ENCODE measurements at places on chromosomes 1 and 21. TPM values are rescaled to one million over a fixed set of nuclear protein-coding genes. Genes with fewer than 3 reads are reported as not detected.

Gene S100A5
- total RNA-seq, result not detected

Gene KANK4
- 0.33 TPM for total RNA-seq

Gene TCEA3
- 0.37 TPM for total RNA-seq

Gene GJA5
- 2.2 TPM for total RNA-seq

Gene CRABP2
- 190 TPM for total RNA-seq

Gene PRAMEF13
- total RNA-seq, result not detected

Gene GNG4
- total RNA-seq, result 31.6 TPM

Gene CADM3
- total RNA-seq, result 4.1 TPM

Gene EVA1C
- 3.3 TPM for total RNA-seq

Gene RSPO1
- total RNA-seq, result 0.14 TPM

Gene FCMR
- total RNA-seq, result not detected

Gene MYOG
- total RNA-seq, result not detected

Gene HSPA6
- total RNA-seq, result 0.04 TPM

Gene FMO3
- not detected for total RNA-seq

- no peak for DNase-seq
Observed at GRCh38 chr1:9107136-9107535, 21.8 kb downstream of the GPR157 start.

- no peak for DNase-seq
Observed at GRCh38 chr1:67575861-67576260, 109.1 kb upstream of the GADD45A start.

- no peak for DNase-seq
Observed at GRCh38 chr1:116674011-116674531, 6.5 kb upstream of the IGSF3 start.

- no peak for DNase-seq
Observed at GRCh38 chr1:57067863-57068262, 102.0 kb upstream of the C8B start.

DNA sequence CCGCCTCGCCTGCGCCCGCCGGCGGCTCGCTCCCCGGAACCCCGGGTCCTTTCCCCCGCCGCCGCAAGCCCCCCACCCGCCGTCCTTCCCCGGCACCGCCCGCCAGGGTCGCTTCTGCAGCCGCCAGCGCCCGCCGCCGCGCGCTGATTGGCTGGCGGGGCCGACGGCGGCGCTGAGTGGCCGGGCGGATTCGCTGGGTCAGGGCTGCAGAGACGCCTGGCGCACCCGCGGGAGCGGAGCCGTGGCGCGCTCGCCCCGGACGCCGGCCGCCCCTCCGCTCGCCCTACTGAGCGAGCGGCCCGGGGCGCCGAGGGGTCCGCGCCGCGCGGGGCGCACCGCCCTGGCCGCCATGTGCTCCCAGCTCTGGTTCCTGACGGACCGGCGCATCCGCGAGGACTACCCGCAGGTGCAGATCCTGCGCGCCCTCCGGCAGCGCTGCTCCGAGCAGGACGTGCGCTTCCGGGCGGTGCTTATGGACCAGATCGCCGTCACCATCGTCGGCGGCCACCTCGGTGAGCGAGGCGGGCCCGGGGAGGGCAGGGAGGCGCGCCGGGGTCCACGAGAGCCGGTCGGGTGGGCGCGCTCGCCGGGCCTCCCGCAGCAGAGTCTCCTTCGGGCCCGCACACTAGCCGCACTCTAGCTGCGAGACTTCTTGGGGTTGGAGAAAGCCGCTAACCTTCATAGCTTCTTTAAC, at the start of gene RIMKLA:
Gene RIMKLA, plus strand, starts transcription at position 207 of the 694 bp plus-strand sequence. Its CDS starts 143 bp downstream, at position 350.
- peak; percentile 96 for DNase-seq

GRCh38 chr1:216221260-216221700, 202.0 kb downstream of the USH2A start:
- DNase-seq, result peak; percentile 4

DNA sequence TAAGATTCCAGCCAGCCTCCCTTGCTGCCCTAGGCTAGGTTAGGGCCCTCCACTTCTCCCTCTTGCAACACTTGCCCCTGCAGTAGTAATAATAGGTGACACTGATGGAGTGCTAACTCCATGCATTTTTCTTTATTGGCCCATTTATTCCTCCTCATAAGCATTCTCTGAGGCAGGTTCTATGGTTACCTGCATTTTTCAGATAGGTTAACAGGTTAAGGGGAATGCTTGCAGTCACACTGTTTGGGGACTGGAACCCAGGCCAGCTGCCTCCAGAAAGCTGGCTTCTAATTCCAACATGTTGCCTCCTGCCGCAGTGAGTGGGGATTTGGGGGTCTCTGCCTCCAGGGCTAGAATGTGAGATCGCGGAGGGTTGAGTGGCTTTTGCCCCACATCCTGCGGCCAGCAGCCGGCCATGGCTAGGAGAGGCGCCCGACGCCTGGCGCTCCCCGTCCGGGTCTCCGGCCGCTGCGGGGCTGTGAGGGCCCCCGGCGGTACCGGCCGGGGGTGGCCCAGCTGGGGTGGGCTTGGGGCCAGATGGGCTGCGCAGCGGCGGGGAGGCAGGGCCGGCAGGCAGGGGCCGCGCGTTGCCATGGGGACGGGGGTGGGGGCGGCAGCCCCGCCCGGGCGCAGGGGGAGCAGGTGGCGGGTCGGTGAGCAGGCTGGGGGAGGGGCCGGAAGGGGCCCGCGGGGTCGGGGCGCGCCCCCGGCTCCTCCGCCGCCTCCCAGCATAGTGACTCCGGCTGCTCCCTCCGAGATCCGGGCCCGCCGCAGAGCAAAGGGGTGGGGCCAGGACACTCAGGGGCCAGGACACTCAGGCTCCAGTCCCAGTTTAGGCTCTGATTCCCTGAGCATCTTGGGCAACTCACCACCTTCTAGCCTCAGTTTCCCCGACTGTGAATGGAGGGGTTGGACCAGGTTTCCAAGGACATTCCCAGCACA, 68.4 kb upstream of the SSBP3 start:
- peak; percentile 97 for DNase-seq

- no peak for DNase-seq
Observed at GRCh38 chr1:160116283-160117147, 956 bp downstream of the ATP1A2 start.

GRCh38 chr1:54781023-54781723, 16.9 kb upstream of the PARS2 start:
- DNase-seq, result peak; percentile 62

DNA sequence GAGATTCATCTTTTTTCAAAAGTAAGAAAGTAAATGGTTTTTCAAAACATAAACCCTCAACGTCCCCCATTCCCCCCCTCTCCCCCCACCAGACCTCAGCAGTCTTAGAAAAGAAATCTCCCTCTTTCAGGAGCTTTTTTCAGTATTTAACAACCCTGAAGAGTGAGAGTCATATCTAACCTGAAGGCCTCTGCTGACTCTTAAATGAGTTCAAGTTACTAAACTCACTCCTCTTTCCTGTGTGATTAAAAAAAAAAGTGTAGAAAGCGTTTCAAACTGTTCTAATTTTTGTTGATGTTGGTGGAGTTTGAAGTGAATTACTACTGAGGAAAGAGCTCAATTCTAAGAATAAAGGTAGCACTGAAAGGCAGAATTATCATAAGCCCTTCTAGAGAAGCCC, 93.7 kb downstream of the VAV3 start:
- DNase-seq, result no peak

GRCh38 chr1:56414728-56415224, 164.6 kb downstream of the PLPP3 start:
- DNase-seq, result no peak

- DNase-seq, result no peak
Observed at GRCh38 chr1:245041058-245041698, 113.6 kb upstream of the KIF26B start.

DNA sequence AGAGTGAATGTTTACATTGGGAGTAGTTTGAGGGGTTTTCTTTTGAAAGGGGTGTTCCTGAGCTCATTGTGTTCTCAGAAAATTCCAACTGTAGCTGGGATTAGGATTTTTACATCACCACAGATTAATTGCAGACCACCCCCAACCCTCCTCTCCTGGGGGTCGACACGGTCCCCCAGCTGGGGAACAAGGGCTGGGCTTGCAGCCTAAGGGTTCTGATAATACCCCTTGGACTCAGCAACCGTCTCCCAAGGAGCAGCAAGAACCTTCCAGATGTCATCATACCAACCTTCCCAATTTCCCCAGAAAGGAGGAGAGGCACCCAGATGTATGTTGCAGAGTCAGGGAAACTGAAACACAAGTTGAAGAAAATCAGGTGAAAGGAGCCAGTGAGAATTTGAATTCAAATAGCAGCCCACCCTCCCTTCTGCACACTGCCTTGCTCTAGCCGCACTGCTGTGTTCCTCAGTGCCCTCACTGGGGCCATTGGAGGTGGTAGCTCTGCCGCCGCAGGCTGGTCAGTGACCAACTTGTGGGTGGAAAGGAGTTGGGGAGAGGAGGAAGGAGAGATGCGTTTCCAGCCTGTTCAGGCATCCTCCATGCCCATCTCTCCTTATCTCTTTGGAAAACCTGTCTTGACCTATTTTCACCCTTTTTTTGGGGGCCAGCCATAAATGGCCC, 14.7 kb upstream of the IGFN1 start:
- DNase-seq, result no peak

DNA sequence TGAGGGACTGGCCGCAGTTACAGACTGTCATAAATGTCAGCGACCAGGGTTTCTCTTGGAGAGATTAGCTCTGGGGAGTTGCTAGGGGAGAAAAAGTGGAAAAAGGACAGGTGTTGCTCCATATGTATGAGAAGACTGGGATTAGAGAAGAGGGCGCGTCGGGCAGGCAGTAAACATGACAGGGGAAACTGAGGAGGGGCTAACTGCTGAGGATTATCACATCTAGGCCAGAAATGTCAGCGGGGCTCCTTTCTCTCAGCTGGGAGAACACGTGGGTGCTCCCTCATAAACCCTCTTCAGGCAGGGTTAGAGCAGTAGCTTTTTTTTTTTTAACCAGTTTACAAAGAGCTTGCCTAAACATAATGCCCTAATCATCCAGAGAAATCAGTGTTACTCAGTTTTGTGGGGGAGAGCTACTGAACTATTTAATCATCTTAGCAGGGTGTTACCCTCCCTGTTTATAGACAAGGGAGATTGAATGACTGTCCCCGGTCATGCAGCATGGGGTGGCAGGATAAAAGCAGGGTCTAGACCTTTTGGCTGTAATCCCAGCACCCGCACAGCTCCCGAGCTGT, 35.2 kb downstream of the ELAPOR1 start:
- DNase-seq, result no peak

GRCh38 chr1:41870076-41870562, 48.6 kb downstream of the HIVEP3 start:
- no peak for DNase-seq

DNA sequence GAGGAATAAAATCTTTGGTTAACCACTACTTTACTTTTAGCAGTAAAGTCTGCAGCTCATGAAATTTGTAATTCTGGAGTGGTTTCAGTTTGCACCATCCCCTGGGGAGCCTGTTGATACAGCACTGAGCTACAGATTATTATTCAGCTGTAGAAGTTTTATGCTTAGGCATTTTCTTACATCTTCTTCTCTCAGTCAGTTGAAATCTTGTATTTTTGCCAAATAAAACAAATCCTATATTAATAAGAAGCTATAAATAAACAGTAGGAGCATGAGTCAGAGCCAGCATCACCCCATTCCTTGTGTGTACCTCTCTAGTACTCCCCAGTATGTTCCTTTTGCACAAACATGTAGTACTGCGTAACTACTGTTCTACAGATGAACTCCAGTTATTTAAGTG, 118.9 kb downstream of the ATF6 start:
- no peak for DNase-seq

- DNase-seq, result no peak
Observed at GRCh38 chr1:235402457-235403200, 35.4 kb downstream of the TBCE start.

DNA sequence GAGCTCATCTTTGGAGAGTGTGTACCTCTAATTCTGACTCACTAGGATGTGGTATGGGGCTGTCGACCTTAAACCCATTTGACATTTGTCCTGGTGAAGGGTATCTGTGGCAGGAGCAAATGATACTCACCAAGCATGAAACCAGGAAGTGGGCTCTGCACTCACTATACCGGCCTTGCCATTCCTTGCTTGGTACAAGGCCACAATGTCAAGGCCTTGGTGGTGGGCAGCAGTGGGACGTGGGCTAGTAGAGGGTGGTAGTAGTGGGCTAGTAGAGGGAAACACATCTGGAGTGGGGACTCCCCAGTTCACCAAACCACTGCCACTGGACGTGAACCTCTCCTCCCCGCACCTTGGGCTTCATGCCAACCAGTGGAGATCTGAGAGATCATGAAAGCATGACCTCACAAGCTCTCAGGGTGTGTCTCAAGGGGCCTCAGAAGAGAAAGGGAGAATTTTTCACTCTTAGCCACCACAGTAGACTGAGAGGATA, 11.5 kb downstream of the TNFSF4 start:
- no peak for DNase-seq

DNA sequence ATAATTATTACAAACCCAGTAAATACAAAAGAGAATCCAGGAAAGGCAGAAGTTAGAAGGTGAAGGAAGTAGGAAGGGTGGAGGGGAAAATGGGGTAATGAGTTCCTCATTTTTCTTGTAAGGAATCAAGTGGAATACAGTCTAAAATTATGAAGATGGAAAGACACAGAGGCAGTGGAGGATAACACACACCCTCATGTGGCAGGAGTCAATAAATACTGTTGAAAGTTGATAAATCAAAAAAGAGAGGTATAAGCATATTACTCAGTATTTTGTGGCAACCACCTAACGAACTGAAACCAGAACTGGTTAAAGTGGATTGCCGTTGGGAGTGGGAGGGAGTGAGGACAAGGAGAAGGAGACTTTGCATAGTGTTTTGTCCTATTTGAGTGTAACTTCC, 78.6 kb upstream of the SLC44A3 start:
- DNase-seq, result no peak

- no peak for DNase-seq
Observed at GRCh38 chr1:103142461-103142860, 34.1 kb upstream of the COL11A1 start.

GRCh38 chr1:214351551-214352277, 70.8 kb downstream of the SMYD2 start:
- DNase-seq, result no peak

DNA sequence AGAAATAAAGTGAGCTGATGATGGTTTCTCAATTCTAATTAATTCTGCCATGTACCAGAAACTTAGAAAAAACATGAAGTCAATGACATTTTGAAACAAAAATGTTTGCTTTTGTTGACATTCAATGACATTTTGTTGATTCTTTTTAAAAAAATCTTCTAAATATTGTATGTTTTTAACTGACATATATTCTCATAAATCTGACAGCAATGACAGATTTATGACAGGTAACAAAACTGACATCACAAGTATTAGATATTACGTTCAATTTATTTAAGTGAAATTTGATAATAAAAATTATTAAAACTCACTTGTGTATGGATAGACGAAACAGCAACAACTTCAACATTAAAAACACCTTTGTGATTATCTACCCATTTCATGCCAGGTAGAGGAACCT, 36.0 kb upstream of the ANGPTL3 start:
- DNase-seq, result no peak

DNA sequence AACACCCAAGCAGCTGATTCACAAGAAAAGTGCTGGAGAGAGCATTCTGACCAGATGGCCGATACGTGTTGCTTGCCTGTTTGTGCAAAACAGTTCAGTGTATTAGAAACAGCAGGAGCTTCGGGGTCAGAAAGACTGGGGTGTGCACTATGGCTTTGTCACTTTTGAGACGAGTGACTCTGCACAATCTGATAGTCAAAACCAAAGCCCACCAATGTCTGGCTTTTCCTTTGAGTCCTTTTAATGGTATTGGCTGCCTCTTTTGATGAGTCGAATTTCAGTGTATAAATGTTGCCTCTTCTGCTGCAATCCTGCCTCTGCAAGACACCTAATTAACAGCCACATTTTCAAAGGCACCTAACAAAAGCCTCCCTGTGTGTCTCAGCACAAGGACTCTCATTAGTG, 444.6 kb downstream of the AJAP1 start:
- no peak for DNase-seq
